H7 (cell line): ENCODE measurements at places on chromosomes 6 and 20.
A peak's percentile ranks its signal among the peaks of the same experiment; 100 is the strongest.

- no peak for DNase-seq
Measured at GRCh38 chr20:33555755-33556154, 65.9 kb downstream of the CBFA2T2 start.

DNA sequence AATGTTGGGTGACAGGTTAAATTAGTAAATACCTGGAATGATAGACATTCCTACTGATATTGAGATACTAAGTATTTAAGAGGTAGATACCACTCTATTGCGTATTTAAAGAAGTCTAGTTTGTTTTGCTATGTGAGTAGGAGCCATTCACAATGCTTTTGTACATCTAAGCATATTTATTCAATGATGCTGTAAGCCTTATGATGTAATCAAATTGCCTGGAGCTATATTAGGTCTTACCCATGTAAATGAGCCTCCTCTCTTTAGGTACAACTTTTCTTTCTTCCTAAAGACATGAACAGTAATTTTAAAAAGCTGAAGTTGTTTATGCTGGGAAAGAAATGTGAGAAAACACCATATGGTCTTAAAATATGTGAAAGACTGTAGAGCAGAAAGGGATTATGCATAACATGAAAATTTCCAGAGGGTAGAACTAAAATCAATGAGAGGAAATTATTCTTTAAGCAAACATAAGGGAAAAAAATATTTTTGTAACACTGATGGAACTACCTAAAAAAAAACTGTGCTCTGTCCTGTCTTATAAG is 526.7 kb downstream of the EPHA7 start:
- DNase-seq, result no peak

DNA sequence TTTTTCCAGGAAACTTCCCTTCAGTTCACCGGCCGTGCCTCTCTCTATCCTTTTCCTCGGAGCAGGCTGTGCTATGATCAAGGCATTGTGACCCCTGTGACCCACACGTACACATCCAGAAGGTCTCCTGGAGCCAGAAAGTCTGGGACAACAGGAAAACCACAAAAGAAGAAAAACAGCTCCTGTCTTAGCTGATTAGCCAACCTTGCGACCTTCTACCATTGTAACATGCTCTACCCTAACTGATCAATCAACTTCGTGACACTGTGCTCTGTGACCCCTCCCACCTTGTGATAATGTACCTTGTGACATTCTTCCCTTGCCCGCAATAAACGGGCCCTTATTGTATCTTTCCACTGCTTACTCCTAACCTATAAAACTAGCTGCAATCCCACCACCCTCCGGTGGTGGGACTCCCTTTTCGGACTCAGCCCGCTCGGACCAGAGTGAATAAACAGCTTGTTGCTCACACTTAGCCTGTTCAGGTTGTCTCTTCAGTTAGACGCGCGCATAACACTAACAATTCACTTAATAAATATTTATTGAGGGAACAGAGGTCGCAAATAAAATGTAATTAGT is 24.2 kb downstream of the ZNF311 start:
- DNase-seq, result peak; percentile 80

GRCh38 chr6:23563323-23563722 is 562.7 kb upstream of the NRSN1 start:
- no peak for DNase-seq

GRCh38 chr20:62550087-62550632 is 74.4 kb upstream of the GATA5 start:
- DNase-seq, result no peak

GRCh38 chr20:62602550-62602949 is 39.8 kb upstream of the SLCO4A1 start:
- DNase-seq, result no peak

DNA sequence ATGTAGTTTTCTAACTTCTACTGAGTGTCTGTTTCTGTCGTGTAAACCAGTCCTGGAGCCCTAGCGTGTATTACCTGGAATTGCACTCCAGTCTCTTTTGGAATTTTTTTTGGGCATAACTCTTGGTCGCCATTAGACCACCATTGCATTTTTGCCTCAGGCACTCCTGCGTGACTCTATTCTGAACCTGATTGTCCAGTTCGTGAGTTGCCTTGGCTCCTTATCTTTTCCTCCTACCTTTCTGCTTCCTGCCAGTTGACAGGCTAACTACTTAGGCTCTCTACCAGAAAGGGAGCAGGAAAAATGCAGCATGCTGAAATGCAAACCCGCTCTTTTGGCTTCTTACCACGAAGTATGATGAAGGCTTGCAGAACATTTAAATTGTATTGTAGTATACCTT is 490.9 kb upstream of the SOX4 start:
- DNase-seq, result no peak

DNA sequence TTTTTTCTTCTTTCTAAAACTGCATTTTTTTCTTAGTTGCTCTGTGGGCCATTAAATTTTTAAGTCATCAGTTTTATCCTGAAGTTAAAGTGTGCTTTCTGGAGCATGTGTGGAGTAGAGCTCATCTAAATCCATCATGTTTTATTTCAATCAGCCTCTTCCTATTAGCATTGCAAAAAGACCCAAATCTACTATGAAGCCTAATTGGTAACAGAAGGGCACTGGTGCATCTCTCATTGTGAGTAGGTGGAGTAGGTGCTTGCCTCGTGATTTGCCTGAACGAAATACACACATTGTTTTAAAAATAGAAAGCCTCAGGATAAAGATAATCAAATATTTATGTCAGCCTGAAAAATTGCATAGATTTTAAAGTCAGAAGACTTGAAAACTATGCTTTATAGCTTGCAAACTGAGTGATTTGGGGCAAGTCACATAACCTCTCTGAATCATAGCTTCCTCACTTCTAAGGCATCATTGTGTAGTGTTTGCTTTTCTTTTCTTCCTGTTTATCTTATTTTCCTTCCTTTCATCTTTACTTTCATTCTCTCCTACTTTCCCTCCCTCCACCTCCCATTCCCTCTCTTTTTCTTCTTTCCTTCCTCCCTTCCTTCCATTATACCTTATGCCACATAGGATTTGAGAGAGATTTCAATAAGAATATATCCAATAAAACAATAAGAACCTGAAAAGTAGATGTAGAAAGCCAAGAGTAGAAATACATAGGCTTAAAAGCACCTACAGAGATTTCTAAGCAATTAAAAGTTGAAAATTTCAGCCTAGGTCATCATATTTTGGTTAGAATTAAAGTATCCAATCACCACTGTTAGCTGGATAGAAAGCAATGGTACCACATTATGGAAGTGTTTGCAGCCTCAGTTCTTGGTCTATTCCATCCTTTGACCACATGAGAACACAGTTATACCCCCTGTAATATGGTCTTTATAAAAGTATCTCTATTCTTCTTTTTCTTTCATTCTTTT is 49.6 kb upstream of the RNF146 start:
- no peak for DNase-seq

- no peak for DNase-seq
Measured at GRCh38 chr6:133547136-133547535, 306.0 kb downstream of the EYA4 start.

GRCh38 chr6:154266560-154267099 is 90.0 kb downstream of the IPCEF1 start:
- DNase-seq, result no peak

DNA sequence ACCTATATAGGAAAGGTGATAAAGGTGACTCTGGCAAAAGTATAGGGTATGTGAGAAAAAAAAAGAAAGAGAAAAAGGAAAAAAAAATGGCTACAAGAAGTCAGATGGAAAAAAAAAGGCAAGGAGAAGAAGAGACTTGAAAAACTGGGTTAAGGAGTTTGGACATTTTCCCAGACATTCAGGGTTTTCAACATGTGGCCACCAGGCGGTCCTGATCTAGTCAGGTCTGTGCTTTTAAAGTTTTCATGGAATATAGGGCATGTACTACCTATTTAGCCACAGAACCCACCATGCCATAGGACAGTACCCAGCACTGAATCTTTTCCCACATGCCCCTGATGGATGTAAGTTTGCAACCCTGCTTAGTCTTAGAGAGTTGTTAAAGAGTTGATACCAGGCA is 433.7 kb downstream of the MAFB start:
- no peak for DNase-seq

GRCh38 chr6:12408752-12409151 is 118.6 kb downstream of the EDN1 start:
- no peak for DNase-seq

DNA sequence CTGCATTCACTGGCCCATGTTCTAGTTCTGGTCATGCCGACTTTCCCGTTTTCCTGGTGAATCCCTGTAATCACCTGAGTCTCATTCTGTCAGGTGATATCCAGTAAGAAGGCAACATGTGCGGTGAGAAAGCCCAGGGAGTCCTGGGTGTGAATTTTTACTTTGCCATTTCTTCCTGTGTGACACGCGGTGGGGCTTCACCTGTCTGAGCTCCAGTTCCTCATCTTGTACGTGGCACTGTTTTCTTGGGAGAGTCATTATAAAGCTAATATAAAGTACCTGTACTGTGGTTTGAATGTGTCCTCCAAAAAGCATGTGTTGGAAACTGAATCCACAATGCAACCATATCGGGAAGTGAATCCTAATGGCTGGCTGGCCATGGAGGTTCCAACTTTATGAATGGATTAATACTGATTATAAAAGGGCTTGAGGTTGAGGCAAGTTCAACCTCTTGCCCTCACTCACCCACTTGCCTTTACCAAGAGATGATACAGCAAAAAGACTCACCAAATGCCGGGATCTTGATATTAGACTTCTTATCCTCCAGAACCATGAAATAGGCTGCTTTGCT is 5.1 kb downstream of the HLA-E start:
- DNase-seq, result no peak

GRCh38 chr6:21741221-21742109 is 147.9 kb downstream of the SOX4 start:
- DNase-seq, result no peak

GRCh38 chr6:108118359-108118724 is 43.8 kb upstream of the OSTM1 start:
- peak; percentile 79 for DNase-seq

DNA sequence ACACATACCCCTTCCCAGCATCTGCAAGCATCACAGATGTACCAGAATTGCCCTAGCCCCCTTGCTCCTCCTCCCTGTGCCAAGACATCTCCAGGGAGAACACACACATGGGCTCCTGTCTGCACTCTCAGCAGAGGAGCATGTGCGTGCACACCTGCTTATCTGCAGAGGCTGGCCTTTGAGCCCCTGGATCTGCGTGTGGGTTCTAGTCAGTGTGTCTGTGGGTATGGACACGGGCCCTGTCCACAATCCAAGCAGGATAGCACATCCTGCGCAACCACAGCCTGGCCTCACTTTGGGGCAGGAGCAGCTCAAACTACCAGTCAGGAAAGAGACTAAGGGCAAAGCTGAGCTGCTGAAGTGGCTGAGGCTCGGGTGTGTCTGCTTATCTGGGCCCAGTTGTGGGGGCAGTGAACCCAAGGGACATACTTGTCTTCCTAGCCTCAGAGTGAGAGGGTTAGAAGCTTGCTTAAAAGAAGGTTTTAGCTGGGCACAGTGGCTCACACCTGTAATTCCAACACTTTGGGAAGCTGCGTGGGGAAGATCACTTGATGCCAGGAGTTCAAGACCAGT is 41.0 kb downstream of the HM13 start:
- no peak for DNase-seq

DNA sequence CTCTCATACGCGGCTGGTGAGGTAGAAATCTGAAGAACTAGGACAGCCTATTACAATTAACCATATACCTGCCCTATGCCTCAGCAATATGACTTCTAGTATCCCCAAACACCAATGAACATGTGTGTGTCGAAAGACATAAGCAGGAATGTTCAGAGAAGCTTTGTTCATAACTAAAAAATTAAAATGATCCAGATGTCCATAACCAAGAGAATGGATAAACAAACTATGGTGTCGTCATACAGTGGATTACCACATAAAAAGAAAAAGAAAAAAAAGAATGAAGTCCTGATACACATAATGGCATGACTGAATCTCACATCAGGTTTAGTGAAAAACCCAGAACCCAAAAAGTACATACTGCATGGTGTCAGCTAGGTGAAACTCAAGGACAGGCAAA is 73.9 kb downstream of the MDN1 start:
- no peak for DNase-seq

- no peak for DNase-seq
Measured at GRCh38 chr6:137647762-137648447, 153.7 kb upstream of the OLIG3 start.

- DNase-seq, result no peak
Measured at GRCh38 chr6:10624836-10625235, 69.6 kb downstream of the C6orf52 start.

- no peak for DNase-seq
Measured at GRCh38 chr20:61785567-61785816, 280.2 kb downstream of the TAF4 start.

DNA sequence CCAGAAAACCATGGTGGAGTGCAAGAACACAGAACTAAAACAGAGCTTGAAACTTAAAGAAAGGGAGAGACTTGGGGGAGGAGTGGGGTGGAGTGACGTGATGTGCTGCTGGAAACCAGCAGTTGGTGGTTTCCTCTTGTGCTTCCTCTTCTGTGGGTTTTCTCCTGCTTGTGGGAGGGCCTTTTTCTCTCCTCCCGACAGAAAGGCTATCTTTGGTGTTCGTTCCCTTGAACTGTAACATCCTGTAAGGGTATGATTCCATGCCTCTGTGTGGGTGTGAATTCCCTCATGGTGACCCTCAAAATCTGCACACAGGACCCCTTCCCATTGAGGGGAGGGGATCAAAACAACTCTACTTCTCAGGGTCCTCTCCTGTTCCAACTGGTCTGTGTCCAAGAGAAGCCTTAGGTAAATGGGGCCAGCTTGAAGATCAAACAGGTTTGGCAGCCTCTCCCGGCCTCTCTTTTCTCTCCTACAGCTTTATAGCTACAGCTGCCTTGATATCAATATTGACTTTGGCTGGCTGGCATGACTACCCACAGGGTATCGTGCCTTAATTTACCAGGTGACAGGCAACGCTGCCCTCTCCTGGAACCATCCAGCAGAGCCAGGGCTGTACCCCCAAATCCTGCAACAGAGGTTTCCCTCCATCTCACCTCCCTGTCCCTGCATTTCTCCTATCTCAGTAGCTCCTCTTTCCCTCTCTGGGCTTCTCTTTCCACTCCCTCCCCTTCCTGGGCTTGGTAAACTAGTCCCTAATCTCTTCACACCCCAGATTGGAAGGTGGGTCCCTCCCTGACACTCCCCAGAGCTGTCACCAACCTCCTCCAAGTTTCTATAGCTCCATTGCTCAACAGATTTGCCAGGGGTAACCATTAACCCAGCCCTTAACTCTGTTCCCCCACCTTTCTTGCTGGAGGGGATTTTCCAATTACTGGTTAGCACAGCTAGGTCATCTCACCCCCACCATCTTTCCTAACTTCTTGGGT is 1.5 kb upstream of the MSH5 start:
- DNase-seq, result no peak

DNA sequence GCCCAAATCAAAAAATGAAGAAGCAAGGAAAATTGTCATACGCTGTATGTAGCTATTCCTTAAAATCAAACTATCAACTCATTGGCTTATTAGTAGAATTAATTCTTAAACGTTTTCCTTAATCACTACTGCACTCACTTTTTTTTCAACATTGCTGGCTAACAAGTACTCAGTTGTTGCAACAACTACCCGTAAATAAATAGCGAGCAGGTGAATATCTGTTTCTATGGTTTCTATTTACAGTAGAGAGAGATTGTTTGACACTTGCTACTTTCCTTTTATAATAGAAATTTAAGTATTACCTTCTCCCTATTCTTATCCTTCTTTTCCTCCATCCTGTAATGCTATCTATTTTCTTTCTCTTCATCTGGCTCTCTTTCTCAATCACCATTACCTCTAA is 25.1 kb downstream of the FRK start:
- DNase-seq, result no peak

- DNase-seq, result no peak
Measured at GRCh38 chr20:20261159-20261558, 106.7 kb upstream of the INSM1 start.
